T-cell (primary cell): ENCODE measurements at places on chromosomes 3 and 15.

DNA sequence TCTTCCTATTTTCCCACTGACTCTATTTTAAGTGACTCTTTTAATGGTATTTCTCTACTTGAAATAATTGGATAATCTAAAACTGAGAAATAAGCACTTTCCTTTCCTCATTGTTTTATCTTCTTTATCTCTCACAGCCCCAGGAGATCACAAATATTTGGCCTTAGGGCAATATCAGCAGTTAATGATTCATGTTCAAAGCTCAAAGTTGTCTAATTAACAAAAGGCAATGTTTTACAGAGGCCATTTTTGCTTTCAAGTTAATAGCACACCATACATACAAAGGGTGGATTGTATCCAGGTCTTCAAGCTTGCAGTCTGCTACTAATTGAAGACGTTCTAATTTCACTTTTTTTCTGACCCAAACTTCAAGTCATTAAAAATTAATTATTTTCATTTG, 120.1 kb downstream of the LRRN1 start:
- H3K36me3 ChIP-seq, result no peaks in the 10 kb centered on the region
- H3K4me3 ChIP-seq, result no peak overlapping the region
- H3K27ac ChIP-seq, result no peak overlapping the region
- H3K27me3 ChIP-seq, result no peaks in the 10 kb centered on the region
- DNase-seq, result no peak

GRCh38 chr15:60391722-60392315, 6.0 kb downstream of the ANXA2 start:
- no peak overlapping the region for H3K27ac ChIP-seq
- H3K27me3 ChIP-seq, result no peaks in the 10 kb centered on the region
- no peak overlapping the region for H3K4me3 ChIP-seq
- no peak for DNase-seq
- no peaks in the 10 kb centered on the region for H3K36me3 ChIP-seq

GRCh38 chr15:40852529-40852928, 8.7 kb downstream of the SPINT1 start:
- H3K27me3 ChIP-seq, result peaks cover 10% of the 10 kb centered on the region
- no peaks in the 10 kb centered on the region for H3K4me1 ChIP-seq
- no peak overlapping the region for H3K27ac ChIP-seq
- DNase-seq, result no peak
- no peaks in the 10 kb centered on the region for H3K36me3 ChIP-seq
- no peak overlapping the region for H3K4me3 ChIP-seq

DNA sequence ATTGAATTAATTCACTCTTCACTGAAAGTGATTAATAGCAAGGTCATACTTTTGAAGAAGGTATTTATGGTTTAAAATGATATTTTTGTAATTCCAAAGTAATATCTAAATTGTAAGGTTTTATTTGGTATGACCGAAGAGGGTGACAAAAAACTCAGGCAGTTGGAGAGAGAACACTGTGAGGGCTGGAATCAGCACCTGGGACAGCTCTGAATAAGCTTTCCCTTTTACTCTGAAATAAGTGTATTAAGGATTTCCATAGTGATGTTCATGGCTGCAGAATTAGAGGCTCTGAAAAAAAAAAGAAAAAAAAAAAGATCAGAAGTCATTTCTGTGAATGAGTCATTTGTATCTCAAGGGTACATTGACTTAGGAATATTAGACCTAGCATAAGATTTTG, 299.5 kb downstream of the IL5RA start:
- no peaks in the 10 kb centered on the region for H3K4me1 ChIP-seq
- no peak overlapping the region for H3K27ac ChIP-seq
- no peak for DNase-seq
- H3K27me3 ChIP-seq, result no peaks in the 10 kb centered on the region
- no peaks in the 10 kb centered on the region for H3K36me3 ChIP-seq

- no peak for DNase-seq
- H3K4me1 ChIP-seq, result no peaks in the 10 kb centered on the region
- H3K27me3 ChIP-seq, result no peaks in the 10 kb centered on the region
- no peak overlapping the region for H3K4me3 ChIP-seq
Measured at GRCh38 chr15:90701880-90702630, 15.1 kb upstream of the BLM start.

GRCh38 chr3:67685499-67685898, 31.1 kb upstream of the SUCLG2 start:
- H3K4me1 ChIP-seq, result peaks cover 10% of the 10 kb centered on the region
- H3K36me3 ChIP-seq, result no peaks in the 10 kb centered on the region
- peak overlapping the region; percentile 38 for H3K27ac ChIP-seq
- peak overlapping the region; percentile 33 for H3K4me3 ChIP-seq
- DNase-seq, result no peak

- H3K36me3 ChIP-seq, result no peaks in the 10 kb centered on the region
- no peaks in the 10 kb centered on the region for H3K27me3 ChIP-seq
- no peak for DNase-seq
- H3K4me3 ChIP-seq, result no peak overlapping the region
- no peaks in the 10 kb centered on the region for H3K4me1 ChIP-seq
Measured at GRCh38 chr3:33865133-33865532, 66.7 kb downstream of the PDCD6IP start.

- H3K36me3 ChIP-seq, result no peaks in the 10 kb centered on the region
- no peaks in the 10 kb centered on the region for H3K4me1 ChIP-seq
- no peak overlapping the region for H3K27ac ChIP-seq
- H3K4me3 ChIP-seq, result no peak overlapping the region
Measured at GRCh38 chr15:59587085-59587826, 24.3 kb upstream of the GCNT3 start.

GRCh38 chr15:100526027-100526481, 2.7 kb downstream of the CERS3 start:
- H3K27ac ChIP-seq, result no peak overlapping the region
- no peaks in the 10 kb centered on the region for H3K27me3 ChIP-seq
- no peak overlapping the region for H3K4me3 ChIP-seq
- H3K36me3 ChIP-seq, result no peaks in the 10 kb centered on the region
- peaks cover 3% of the 10 kb centered on the region for H3K4me1 ChIP-seq
- no peak for DNase-seq

DNA sequence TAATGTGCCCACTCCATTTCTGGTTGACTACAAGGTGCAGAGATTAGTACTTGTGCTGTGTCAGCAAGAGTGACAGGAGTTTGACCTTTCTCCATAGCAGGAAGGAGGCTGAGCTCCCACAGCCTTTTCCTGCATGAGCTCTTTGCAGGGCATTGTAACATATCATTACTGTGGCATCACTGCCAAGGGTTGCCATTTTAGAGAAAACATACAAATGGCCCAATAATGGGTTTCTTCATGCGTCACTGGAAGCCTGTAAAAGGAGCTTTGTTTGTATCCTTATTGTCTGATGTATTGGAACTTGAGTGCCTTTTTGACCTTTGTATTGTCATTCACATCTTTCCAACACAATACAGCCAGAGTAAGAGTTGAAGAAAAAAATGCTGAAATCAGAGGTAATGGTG, 323.0 kb upstream of the CDIN1 start:
- no peak overlapping the region for H3K4me3 ChIP-seq
- no peaks in the 10 kb centered on the region for H3K4me1 ChIP-seq
- no peaks in the 10 kb centered on the region for H3K27me3 ChIP-seq
- H3K36me3 ChIP-seq, result no peaks in the 10 kb centered on the region

DNA sequence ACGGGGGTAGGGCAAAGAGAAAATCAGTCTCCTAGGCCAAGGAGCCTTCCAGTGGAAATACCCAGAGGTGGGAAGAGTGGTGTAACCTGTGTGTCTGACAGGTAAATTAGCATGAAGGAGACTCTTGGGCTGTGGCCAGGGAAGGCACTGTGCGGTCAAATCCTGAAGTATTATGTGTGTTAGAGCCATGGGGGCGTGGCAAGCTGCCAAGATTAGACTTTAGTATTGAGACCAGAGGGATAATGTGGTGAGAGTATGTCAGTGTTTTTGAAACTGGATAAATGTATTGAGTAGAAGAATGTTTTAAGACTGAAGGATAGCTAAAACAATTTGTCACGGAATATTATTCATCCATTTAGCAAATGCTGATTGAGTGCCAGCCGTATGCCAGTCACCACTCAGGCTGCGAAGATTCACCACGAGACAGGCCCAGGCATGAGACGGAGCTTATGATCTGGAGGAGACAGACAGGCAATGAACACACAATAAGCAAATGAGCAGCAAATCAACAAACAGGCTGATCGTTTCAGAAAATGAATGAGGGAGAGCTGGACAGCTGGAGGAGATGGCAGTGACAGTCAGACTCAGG, 445.9 kb downstream of the MCTP2 start:
- H3K36me3 ChIP-seq, result no peaks in the 10 kb centered on the region
- H3K4me3 ChIP-seq, result no peak overlapping the region
- peaks cover 6% of the 10 kb centered on the region for H3K27me3 ChIP-seq
- no peak overlapping the region for H3K27ac ChIP-seq
- no peaks in the 10 kb centered on the region for H3K4me1 ChIP-seq

GRCh38 chr3:2656806-2657777, 453.1 kb downstream of the IL5RA start:
- no peak overlapping the region for H3K4me3 ChIP-seq
- no peaks in the 10 kb centered on the region for H3K4me1 ChIP-seq
- no peak for DNase-seq

DNA sequence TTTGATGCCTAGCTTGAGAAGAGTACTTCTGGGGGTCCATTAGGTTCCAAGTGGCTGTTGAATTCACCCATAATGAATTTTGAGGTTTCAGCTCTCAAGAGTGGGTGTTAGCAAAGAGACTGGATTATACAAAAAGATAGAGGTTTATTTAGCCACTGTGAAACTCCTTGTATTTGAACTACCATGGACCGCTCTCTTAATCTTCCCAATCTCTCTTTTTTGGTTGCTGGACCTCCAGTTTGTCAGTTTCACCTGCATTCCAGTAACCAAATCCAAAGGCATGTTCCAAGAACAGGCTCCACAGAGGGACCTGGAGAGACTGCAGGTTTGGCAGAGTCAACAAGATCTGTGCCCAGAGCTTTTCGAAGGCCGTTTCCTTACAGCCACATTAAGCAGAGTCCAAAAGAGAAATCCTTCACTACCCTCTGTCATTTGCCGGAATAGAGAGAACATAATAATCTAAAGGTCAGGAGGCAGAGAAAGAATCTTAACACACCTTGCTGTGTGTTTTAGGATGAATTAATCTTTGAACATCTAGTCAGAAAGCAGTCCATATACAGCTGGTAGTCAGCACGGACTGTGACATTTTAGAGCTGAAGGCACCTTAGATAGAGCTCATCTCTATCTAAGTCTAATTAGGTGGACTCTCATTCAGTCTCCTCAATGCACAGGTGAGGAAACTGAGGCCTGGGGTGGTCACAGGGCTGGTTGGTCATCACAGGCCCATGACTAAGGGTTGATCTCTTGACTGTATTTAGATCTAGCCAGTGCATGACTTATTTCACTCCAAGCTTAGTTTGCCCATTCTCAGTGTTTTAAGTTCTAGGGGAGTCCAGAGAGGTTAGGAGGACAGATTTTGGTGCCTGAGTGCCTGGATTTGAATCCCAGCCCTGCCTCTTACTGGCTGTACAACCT, 1.3 kb downstream of the ABHD2 start:
- H3K27me3 ChIP-seq, result no peaks in the 10 kb centered on the region
- DNase-seq, result no peak
- peak overlapping the region; percentile 61 for H3K4me3 ChIP-seq
- H3K36me3 ChIP-seq, result peaks cover 5% of the 10 kb centered on the region

DNA sequence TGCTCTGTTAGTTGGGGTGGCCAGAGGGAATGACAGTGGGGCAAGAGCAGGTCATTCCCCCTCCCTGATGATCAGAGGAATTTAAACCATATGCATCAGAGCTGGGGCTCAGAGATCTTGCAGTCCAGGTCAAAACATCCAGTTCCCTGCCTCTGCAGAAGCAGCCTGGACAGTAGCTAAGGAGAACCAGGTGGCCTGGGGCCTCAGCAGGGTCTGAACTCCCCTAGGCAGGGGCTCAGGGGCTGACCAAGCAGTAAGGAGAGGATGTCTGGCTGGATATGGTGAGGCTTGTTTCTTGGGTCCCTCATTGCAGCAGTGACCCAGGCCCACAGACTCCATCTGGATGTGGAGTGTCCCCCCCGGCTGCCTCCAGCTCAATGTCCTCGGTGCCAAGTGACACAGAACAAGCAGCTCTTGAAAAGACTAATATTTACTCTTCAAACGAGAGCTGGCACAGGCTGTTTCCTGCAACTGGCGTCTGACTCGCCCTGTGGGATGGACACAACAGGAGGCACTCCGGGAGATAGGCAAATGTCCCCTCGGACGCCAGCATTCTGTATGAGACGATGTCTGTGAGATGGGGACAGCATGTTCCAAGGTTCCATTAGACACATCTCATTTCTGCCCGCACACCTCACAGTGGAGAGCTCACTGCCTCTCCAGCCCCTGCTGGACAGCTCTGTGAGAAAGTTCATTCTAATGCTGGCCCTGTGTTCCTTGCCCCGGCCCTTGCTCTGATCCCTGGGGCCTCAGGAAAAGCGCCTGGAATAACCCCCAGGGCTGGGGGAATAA, 37.1 kb downstream of the SEC22C start:
- no peaks in the 10 kb centered on the region for H3K27me3 ChIP-seq
- H3K4me1 ChIP-seq, result no peaks in the 10 kb centered on the region
- H3K36me3 ChIP-seq, result no peaks in the 10 kb centered on the region
- H3K4me3 ChIP-seq, result no peak overlapping the region
- no peak for DNase-seq

- no peak overlapping the region for H3K27ac ChIP-seq
- H3K4me1 ChIP-seq, result no peaks in the 10 kb centered on the region
- no peaks in the 10 kb centered on the region for H3K27me3 ChIP-seq
- H3K36me3 ChIP-seq, result no peaks in the 10 kb centered on the region
- no peak for DNase-seq
- H3K4me3 ChIP-seq, result no peak overlapping the region
Measured at GRCh38 chr3:195770081-195770840, 41.5 kb downstream of the MUC4 start.

GRCh38 chr15:34818526-34818925, 23.2 kb upstream of the ACTC1 start:
- H3K4me1 ChIP-seq, result no peaks in the 10 kb centered on the region
- peaks cover 5% of the 10 kb centered on the region for H3K27me3 ChIP-seq
- H3K27ac ChIP-seq, result no peak overlapping the region
- no peak for DNase-seq

DNA sequence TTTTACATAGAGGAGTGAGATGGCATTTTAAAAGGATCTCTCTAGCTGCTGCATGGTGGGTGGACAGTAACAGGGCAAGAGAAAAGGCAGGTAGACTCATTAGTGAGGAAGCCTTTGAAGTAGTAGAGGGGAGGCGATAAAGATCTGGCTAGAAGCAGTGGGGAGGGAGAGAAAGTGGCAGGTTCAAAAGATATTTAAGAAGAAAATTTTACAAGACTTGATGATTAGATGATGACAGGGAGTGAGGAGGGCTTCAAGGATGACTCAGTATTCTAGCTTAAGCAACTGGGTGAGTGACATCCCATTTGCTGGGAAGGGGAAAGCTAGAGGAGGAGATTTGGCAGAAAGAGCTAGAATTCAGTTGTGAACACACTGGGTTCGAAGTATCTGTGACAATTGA, 3.8 kb upstream of the BRPF1 start:
- H3K4me1 ChIP-seq, result peaks cover 12% of the 10 kb centered on the region
- no peak overlapping the region for H3K27ac ChIP-seq
- H3K36me3 ChIP-seq, result no peaks in the 10 kb centered on the region
- no peaks in the 10 kb centered on the region for H3K27me3 ChIP-seq

DNA sequence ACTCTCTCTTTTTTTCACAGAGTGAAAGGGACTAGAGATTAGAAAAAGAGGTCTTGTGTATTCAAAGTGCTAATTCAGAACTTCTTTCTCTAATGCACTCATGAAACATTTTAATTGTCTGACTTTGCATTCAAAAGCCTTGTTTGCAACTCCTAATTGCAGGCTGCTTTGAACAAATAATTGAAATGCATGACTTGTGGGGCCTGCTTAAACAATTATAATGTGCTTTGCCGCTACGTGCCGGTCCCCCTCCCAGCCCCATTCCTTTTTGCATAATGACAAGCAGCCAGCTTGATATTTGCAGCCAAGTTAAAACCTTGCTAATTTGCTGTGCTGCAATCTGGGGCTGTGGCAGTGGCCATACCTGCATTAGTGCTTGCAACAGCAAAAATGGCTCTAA, 114.5 kb downstream of the FOXB1 start:
- no peaks in the 10 kb centered on the region for H3K27me3 ChIP-seq
- H3K36me3 ChIP-seq, result no peaks in the 10 kb centered on the region
- no peak overlapping the region for H3K27ac ChIP-seq
